ENCODE measurements at places on chromosomes 6 and 20.

DNA sequence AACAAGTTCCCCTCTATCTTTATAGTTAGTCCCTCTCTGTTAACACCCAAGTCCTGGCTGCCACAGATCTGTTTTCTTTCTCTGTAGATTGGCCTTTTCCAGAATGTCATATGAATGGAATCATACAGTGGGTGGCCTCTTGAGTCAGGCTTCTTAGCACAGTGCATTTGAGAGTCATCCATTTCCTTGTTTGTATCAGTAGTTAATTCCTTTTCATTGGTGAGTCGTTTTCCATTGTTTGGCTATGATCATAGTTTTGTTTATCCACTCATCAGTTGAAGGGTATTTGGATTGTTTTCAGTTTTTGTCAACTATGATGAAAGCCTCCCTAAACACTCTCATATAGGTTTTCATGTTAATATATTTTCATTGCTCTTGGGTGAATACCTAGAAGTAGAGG lies 248.3 kb downstream of the ARID1B start:
- DNase-seq = no peak

DNA sequence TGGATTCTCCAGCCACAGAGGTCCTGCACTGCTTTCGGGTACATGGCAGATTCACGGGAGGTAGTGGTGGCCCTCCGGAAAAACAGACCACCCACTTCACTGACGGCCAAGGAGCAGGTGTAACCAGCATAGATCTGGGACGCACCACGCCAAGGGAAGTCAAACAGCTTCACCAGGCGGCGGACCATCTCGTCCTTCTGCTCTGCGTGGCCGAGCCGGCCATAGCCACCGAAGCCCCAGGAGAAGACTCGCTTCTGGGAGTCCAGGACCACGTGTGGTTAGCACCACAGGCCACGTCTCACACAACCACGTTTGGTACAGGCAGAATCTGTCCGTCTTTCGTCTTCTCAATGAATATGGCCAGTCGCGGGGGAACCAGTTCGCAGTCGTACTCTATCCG lies 184.8 kb upstream of the COL21A1 start:
- no peak for DNase-seq

DNA sequence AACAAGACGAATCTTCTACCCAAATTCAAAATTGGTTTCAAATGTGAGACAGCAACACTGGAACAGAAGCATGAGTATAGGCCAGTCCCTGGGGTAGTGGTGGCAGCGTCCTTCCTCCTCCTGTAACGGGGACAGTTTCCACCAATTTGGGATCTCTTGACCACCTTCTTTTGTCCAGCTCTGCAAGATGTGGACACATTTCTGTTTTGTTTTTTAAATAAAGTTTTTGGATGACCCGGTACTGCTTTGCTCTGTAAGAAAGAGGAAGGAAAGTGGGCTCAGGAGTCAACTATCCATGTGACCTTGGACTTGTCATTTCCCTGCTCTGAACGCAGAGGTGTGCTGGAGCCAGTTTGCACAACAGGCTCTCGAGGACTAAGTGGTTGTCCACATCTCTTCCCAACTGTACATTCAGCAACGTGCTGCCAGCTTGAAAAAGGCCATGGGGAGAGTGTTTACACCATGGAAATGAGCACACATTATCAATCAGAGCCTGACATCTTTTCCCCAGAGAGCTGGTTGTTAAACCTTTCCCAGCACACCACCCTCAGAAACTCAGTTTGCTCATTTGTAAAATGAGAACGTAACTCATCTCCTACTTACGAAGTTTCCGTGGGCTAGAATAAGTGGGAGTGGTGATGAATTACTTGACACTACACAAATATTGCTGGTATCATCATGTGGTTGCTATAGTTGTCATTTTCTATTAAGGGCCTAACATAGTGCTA lies 66.5 kb downstream of the ADTRP start:
- no peak for DNase-seq

- DNase-seq = no peak
Observed at GRCh38 chr6:15376900-15377487, 131.1 kb downstream of the JARID2 start.

- DNase-seq = no peak
Observed at GRCh38 chr6:10441004-10441654, 26.3 kb upstream of the TFAP2A start.

- no peak for DNase-seq
Observed at GRCh38 chr6:52647199-52647598, 23.7 kb upstream of the TMEM14A start.

DNA sequence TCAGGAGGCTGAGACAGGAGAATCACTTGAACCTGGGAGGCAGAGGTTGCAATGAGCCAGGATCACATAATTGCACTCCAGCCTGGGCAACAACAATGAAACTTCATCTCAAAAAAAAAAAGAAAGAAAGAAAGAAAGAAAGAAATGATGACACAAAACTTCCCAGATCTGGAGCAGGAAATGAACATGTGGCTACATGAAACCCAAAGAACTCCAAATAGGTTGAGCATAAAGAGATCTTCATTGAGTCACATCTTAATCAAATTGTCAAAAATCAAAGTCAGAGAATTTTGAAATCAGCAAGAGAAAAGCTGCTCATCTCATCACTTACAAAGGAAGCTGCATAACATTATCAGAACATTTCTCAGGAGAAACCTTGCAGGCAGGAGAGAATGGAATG lies 247.0 kb downstream of the IBTK start:
- no peak for DNase-seq

GRCh38 chr6:4858194-4859015 lies 82.2 kb downstream of the CDYL start:
- no peak for DNase-seq

GRCh38 chr6:31834367-31835250 lies 7.1 kb downstream of the HSPA1B start:
- peak; percentile 74 for DNase-seq

- no peak for DNase-seq
Observed at GRCh38 chr6:43081043-43081442, 4.9 kb downstream of the PTK7 start.

DNA sequence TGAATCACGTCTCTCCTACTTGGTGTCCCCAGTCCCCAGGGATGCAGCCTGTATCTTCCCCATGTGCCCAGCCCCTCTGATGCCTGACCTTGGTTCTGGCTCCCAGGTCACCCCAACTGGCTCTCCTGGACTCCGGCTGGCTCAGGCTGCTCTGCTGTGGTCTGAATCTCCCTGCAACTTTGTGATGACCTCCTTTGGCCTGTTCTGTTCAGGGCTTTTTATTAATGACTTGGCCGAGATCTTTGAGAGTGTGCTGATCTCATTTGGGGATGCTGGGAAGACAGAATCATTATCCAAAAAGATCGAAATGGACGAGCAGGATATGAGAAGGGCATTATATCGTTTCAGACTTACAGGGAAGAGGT lies 67.4 kb downstream of the IGF2R start:
- DNase-seq = no peak

DNA sequence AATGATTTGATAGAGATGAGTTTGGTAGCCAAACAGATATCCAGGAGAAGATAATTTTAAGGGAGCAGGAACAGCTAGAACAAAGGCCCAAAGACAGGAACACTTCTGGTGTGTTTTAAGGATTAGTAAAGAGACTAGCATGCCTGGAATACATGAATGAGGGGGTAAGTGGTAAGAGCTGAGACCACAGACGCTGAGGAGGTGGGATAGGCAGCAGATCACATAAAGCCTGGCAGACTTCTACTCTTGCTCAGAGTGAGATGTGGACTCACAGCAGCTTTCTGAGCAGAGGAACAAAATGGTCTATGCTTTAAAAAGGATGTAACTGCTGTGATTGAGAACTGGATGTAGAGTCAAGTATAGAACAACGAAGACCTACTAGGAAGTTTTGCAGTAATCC lies 100.1 kb downstream of the EPHA7 start:
- DNase-seq = no peak

- no peak for DNase-seq
Observed at GRCh38 chr6:117992856-117993255, 85.8 kb downstream of the SLC35F1 start.

GRCh38 chr6:41508479-41508878 lies 37.7 kb upstream of the FOXP4 start:
- no peak for DNase-seq
